Stimulated activated CD8-positive, alpha-beta memory T cell treated with anti-CD3 and anti-CD28 coated beads, Interleukin-15, amount 100 ng/mL, for 4 hours (primary cell): ENCODE measurements at places on chromosomes 2 and 18.

GRCh38 chr2:20080839-20081415 is 29.5 kb upstream of the LAPTM4A start:
- DNase-seq: no peak

DNA sequence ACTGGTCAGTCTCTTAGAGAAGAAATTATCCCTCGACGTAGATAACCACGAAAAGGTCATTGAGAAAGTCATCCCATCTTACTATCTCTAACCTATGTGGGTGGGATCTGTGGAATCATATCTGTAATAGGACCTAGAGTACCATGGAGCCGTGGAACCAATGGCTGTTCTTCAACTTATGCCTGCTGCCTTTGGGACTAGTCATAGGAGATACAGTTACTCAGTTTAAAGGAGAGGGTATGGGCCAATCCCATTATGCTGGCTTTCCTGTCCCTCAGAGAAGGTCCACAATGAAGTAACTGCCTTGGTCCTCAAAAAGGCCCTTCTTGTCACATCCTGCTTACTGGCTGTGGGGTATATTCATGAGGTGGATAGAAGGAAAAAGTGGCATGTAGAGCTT is 77.5 kb downstream of the FEZ2 start:
- no peak for DNase-seq

- DNase-seq: no peak
Measured at GRCh38 chr2:235765181-235765820, 271.5 kb downstream of the AGAP1 start.

- no peak for DNase-seq
Measured at GRCh38 chr2:179939259-179939658, 67.8 kb downstream of the CWC22 start.

DNA sequence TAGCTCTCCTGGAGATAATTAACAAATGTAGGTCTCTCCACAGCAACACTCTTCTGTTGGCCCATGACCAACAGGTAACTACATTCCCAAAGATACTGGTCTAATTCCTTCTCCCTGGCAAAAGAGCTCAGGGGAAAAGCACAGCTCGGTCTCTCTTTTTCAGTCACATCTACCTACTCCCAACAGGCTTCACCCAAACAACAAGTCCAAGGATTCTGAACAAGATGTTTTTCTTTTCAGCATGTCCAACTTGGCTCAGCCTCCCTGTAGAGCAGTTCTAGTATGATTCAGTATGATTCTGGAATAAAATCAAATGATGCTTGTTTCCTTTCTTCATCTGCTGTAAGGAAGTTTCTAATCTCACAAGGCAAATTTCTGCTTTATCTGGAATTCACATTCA is 1704.8 kb upstream of the PIK3C3 start:
- no peak for DNase-seq

DNA sequence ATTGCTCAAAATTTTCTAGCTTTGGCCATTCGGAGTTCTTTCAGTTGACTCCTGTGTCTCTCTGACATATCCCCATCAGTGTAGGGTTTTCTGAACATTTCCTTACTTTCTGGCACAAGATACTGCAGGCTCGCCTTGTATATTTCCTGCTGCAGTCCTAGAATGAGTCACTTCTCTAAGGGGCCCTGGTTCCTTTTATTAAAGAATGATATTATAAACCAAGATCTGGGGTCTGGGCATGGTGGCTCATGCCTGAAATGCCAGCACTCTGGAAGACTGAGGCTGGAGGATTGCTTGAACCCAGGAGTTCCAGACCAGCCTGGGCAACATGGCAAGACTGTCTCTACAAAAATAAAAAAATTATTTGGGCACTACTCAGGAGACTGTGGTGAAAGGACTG is 3.0 kb upstream of the RPL37A start:
- no peak for DNase-seq

DNA sequence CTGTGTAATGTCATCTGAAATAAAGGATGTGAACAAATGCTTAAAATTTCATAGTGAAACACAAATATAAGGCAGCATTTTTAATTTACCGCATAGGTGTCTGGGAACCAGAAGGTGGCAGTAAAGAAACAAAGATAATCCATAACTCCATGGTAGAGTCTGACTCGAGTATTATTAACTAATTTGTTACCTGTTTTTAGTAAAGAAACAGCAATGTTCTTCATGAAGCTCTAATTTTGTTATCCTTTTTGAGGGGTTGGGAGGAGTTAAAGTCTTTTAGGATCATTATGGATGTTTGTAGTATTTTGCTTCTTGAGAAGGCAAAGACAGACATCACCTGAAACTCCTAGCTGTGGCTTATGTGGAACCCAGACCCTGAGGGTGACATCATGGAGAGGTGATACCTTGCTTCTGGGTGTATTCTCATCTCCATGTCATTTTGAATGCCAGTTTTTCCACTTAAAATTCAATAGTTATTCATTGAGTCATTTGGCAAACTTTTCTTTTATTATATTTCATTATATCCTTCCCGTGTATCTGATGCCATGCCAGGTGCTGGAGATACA is 286.2 kb upstream of the EPAS1 start:
- DNase-seq: no peak

GRCh38 chr2:218827701-218828476 is 3.7 kb downstream of the PRKAG3 start:
- DNase-seq: no peak

DNA sequence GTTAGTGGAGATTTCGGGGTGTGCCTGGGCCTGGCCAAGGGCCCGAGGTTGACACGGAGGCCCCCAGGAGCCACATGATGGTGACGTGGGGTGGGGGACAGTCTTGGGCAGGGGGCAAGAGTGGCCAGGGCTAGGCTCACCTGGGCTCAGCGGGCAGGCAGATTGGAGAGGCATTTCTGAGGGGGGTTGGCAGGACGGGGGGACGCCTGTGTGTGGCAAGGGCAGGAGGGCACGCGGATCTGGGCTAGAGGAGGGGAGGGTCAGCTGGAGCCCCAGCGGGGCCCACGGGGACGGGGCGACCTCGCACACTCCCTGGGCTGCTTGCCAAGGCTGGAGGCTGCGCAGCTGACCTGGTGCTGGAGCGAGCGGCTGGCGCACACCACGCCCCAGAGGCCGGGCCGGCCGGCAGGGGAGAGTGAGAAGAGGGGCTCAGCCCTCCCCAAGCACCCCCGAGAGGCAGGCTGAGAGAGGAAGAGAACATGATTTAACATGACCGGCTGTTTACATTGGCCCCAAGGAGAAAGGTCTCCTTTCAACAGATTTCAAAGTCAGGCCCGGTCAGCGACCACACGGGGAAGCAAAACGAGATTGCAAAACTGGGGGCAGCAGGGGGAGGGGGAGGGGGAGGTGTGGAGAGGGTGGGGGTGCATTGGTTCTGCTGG is 38.0 kb upstream of the SNED1 start:
- no peak for DNase-seq

GRCh38 chr18:58992301-58993231 is 127.9 kb downstream of the ZNF532 start:
- no peak for DNase-seq

- DNase-seq: no peak
Measured at GRCh38 chr18:41484069-41484468, 471.0 kb upstream of the PIK3C3 start.

DNA sequence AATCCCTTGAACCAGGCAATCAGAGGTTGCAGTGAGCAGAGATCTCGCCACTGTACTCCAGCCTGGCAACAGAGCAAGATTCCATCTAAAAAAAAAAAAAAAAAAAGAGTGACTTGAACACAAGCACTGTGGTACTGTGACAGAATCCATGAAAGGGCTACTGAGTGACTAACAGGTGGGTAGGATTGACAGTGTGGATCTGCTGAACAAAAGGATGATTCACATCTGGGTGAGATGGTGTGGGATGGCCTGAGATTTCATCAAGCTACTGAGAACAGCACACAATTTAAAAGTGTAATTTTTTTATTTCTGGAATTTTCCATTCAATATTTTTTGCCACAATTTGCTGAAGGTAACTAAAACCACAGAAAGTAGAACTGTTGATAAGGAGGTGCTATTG is 13.3 kb upstream of the SP3 start:
- DNase-seq: no peak

DNA sequence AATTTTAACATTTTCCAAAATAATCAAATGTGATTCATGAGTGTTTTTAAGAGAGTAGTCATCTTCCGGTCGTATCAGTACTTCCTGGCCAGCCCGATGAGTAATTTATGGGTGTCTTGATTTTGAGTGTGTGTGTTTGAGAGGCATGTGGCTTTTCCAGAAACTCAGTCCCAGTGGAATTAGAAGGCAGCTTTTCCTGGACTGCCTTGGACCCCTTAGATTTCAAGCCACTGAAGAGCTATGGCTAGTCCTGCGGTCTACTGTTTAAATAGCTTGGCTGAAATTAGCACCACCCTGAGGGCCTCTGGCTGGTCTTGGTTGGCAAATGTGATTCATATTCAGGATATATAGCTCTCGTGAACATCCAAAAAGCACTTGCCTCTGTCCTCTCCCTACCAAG is 59.4 kb downstream of the HK2 start:
- no peak for DNase-seq

- no peak for DNase-seq
Measured at GRCh38 chr2:41087946-41088345, 636.1 kb upstream of the SLC8A1 start.

DNA sequence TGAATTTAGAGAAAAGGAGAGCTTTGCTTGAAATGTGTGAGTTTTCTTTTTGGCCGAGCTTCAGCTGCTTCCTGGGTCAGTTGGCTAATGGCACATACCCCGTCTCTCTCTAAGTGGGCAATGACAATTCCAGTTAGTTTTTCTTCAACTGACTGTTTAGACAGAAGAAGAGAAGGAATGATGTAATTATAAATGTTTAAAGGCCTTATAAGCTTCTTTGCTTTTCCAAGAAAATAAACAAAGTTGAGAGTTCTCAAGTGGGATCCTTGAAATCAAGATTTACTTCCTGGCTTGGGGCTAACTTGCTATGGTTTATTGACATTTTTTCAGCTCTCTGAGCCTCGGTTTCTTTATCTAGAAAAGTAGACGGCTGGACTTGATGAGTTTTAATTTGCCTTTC is 794.9 kb upstream of the ACVR2A start:
- no peak for DNase-seq

- no peak for DNase-seq
Measured at GRCh38 chr2:223243233-223243632, 191.2 kb downstream of the KCNE4 start.

DNA sequence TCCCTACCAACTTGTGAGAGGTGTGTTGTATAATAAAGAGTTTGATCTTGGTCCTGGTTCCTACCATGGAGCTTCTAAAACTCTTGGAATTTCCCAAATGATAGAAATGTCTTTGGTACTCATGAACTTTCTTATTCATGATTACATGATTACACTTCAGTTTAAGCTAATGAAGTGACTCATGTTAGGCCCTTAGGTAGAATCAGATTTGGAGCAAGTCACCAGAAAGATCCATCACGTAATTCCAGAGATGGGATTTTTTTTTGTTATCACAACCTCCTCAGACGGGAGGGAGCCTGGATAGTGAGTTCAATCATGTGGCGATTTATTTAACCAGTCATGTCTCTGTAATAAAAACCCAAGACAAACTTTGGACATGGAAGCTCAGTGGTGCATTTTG is 1287.6 kb upstream of the ZEB2 start:
- no peak for DNase-seq

DNA sequence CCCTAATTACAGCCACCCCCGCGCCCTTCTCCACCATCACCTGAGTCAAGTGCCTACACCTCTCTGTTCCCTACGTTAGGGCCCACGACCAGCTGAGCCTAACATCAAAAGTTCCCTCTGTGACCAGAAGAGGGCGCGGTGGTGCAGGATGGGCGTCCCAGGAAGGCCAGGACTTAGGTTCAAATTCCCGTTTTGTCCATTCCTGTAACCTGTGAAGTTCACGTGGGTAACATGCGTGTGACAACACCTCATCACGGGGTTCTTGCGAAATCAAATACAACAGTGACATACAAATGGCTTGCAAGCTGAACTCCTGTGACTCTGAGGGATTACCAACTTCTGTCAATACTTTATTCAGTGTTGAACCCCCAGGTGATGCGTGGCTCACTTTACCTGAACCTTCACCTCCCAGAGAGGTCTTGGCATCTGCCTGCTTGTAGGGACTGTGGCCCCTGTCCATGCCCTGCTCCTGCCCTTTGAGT is 207.9 kb downstream of the ARL4C start:
- DNase-seq: no peak

GRCh38 chr2:69248232-69248631 is 138.8 kb downstream of the GFPT1 start:
- DNase-seq: no peak
